Articular chondrocyte of knee joint (primary cell): ENCODE measurements at places on chromosomes 2 and 18. TPM values are rescaled to one million over a fixed set of nuclear protein-coding genes. Genes with fewer than 3 reads are reported as not detected.

VWA3B gene
- total RNA-seq = 0.11 TPM in 1 of 2 replicates, not detected in the other

MEP1B gene
- total RNA-seq = not detected in 2 replicates

DSC2 gene
- total RNA-seq = 0.97 and 1.3 TPM in 2 replicates

ERBB4 gene
- total RNA-seq = 0.13 and 0.22 TPM in 2 replicates

FLACC1 gene
- total RNA-seq = 2.5 and 2.9 TPM in 2 replicates

NEU2 gene
- total RNA-seq = not detected in 2 replicates

MAP2 gene
- under 0.01 and 0.54 TPM in 2 replicates for total RNA-seq

TEKT4 gene
- 0.11 TPM in 1 of 2 replicates, not detected in the other for total RNA-seq

TWSG1 gene
- 182 and 191 TPM in 2 replicates for total RNA-seq

OTOS gene
- total RNA-seq = not detected in 2 replicates

CIB4 gene
- total RNA-seq = not detected in 2 replicates

LYPD1 gene
- 0.76 TPM in 1 of 2 replicates, not detected in the other for total RNA-seq

FBXO48 gene
- 1.2 and 1.3 TPM in 2 replicates for total RNA-seq

YIPF4 gene
- total RNA-seq = 39.3 and 40.0 TPM in 2 replicates

LIMS3 gene
- total RNA-seq = 0.78 and 2.1 TPM in 2 replicates

HOXD9 gene
- total RNA-seq = 2.9 and 4.3 TPM in 2 replicates

PROC gene
- 0.11 TPM in 1 of 2 replicates, not detected in the other for total RNA-seq

TET3 gene
- total RNA-seq = 2.0 and 2.5 TPM in 2 replicates

ITGAV gene
- total RNA-seq = 214 and 303 TPM in 2 replicates

DES gene
- total RNA-seq = 0.76 and 1.6 TPM in 2 replicates

EGR4 gene
- total RNA-seq = not detected in 2 replicates

GKN1 gene
- total RNA-seq = 0.26 TPM in 1 of 2 replicates, not detected in the other

CXCR4 gene
- total RNA-seq = 0.13 and 0.22 TPM in 2 replicates

GPR75 gene
- 4.2 and 4.5 TPM in 2 replicates for total RNA-seq

LYG1 gene
- total RNA-seq = 0.13 and 0.32 TPM in 2 replicates

CXCR2 gene
- total RNA-seq = not detected in 2 replicates

CAVIN2 gene
- 1.4 and 2.2 TPM in 2 replicates for total RNA-seq

IL1A gene
- not detected in 2 replicates for total RNA-seq

CWC22 gene
- 35.7 and 45.7 TPM in 2 replicates for total RNA-seq

CELF4 gene
- total RNA-seq = not detected in 2 replicates

ADNP2 gene
- total RNA-seq = 22.5 and 24.5 TPM in 2 replicates

CCDC68 gene
- total RNA-seq = 0.91 and 1.3 TPM in 2 replicates
